ENCODE measurements at places on chromosomes 2 and 18.

DNA sequence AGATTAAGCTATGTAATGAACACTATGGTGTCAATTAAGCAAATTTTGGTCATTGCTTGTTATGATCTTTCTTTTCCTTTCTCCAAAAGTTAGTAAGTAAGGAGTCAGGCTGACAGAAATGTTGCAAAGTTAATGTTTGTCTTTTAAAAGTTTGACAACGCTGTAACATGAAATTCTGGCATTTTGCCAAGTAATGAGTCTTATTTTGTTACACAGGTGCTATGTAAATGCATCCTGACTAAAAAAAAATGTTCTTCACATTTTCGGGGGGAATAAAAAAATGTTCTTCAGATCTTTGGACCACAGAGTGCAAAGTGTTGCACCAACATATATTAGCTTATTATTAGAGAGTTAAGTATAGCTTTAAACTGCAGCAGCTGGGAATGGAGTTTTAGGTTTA is 54.8 kb upstream of the PROKR1 start:
- no peak for DNase-seq

DNA sequence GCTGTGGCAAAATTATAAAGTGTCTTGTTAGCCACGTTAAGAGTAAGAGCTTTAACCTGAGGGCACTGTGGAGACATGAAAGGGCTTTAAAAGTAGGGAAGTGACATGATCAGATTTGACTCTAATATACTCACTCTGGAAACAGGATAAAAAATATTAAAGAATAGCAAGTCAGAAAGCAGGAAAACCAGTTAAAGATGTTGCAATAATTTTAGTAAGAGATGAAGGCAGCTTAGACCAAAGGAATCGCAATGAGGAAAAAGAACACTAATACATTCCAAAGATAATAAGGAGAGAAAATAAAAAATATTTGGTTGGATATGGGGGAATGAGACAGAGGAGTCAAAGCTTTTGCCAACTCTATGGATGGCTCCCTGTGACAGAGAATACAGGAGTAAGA is 183.8 kb downstream of the DYM start:
- DNase-seq = peak; percentile 33

- no peak for DNase-seq
Observed at GRCh38 chr2:158498043-158498748, 41.4 kb downstream of the PKP4 start.

- no peak for DNase-seq
Observed at GRCh38 chr18:68456985-68457384, 257.9 kb downstream of the TMX3 start.

- no peak for DNase-seq
Observed at GRCh38 chr2:158823486-158824237, 28.5 kb downstream of the DAPL1 start.

DNA sequence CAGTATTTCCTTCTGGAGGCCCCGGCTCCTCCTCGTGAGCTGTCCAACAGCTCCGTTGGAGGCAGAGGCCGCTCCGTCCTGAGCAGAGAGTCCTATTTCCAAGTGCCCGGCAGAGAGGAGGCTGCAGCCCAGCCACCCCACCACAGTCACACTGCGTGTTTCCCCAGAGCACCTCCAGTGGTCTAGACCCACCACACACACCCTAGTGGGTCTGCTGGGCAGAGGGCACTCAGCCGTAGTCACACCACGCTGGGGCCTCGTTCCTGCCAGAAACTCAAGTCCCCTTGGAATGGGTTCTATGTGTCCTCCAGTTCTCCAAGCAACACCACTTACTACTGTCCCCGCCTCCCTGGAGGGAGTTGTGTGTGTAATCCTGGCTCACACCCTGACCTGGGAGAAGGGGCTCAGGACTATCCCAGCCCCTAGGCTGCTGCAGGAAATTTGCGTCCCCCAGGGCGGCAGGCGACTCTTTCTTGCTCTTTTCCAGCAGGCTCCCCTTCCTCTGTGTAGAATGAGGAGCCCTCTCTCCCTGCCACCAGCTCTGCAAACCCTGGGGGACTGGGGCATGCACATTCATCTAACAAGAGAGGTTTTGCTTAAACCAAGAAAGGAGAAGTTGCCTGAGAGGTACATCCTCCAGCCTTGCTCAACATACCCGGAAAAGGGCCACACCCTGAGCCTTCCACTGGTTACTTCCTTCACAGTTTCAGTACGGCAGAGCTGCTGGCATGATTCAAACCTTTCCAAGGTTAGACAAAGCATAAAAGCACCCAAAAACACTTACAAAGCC is 114.1 kb downstream of the NDUFA10 start:
- no peak for DNase-seq

DNA sequence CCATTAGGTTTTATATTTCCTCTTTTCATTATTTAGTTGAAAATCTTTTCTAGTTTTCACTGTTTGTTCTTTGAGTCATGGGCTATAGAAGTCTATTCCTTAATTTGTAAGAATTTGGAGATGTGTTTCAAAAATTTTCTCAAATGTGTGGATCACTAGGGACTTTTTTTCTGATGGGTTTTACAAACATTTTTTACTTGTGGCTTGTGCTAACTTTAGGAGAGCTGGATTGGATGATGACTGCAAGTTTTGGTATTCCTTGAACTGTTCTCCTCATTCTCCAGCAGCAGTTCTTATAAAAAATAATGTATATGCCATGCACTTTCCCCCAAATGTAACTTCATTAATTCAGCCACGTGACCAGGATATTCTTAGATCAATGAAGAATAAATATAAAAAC is 94.7 kb upstream of the CWC22 start:
- DNase-seq = no peak
